A549 treated with GW870086 at 1 μM for 4 hours (cell line): ENCODE measurements at places on chromosomes 7 and 10. TPM values are rescaled to one million over a fixed set of nuclear protein-coding genes. Genes with fewer than 3 reads are reported as not detected.

Gene ITGA8
- not detected in 5 replicates for total RNA-seq

Gene SEC31B
- total RNA-seq = 1.3 to 2.5 TPM (median 2.0 TPM) in 5 replicates

Gene CFAP43
- total RNA-seq = 0.16 to 0.36 TPM (median 0.23 TPM) in 5 replicates

Gene CCDC6
- 27.8 to 34.4 TPM (median 31.5 TPM) in 5 replicates for total RNA-seq

Gene OGDHL
- total RNA-seq = 0.13 to 0.49 TPM (median 0.21 TPM) in 5 replicates

Gene CCL24
- total RNA-seq = not detected in 5 replicates

Gene CLDN4
- total RNA-seq = 5.5 to 7.7 TPM (median 7.4 TPM) in 5 replicates

Gene MAPK8
- total RNA-seq = 23.7 to 40.7 TPM (median 37.9 TPM) in 5 replicates

Gene ADCY1
- 1.7 to 2.4 TPM (median 2.0 TPM) in 5 replicates for total RNA-seq

Gene TAS2R3
- total RNA-seq = 0.14 TPM in 1 of 5 replicates, not detected in the others

Gene TET1
- 0.27 to 0.72 TPM (median 0.58 TPM) in 5 replicates for total RNA-seq

Gene GNG11
- total RNA-seq = 39.4 to 47.2 TPM (median 43.5 TPM) in 5 replicates

Gene FKBP14
- 6.5 to 9.9 TPM (median 8.7 TPM) in 5 replicates for total RNA-seq

Gene GIMAP5
- 0.14 TPM in 1 of 5 replicates, not detected in the others for total RNA-seq

Gene SLC18A3
- not detected in 5 replicates for total RNA-seq

Gene TLX1
- total RNA-seq = not detected in 5 replicates

Gene LDB3
- 0.03 to 0.07 TPM (median 0.04 TPM) in 4 of 5 replicates, not detected in the other for total RNA-seq

Gene PRR15
- total RNA-seq = 2.3 to 4.0 TPM (median 3.2 TPM) in 5 replicates

Gene NEUROD6
- not detected in 5 replicates for total RNA-seq

Gene CLDN3
- 2.1 to 5.3 TPM (median 3.0 TPM) in 5 replicates for total RNA-seq

Gene EXOSC1
- total RNA-seq = 54.2 to 61.9 TPM (median 54.7 TPM) in 5 replicates

Gene SPDYE1
- not detected in 5 replicates for total RNA-seq

Gene TMEM72
- total RNA-seq = not detected in 5 replicates

Gene NEBL
- 6.3 to 8.8 TPM (median 8.4 TPM) in 5 replicates for total RNA-seq

Gene MACROH2A2
- 23.6 to 29.7 TPM (median 27.0 TPM) in 5 replicates for total RNA-seq

Gene PNLIP
- total RNA-seq = not detected in 5 replicates

Gene OPALIN
- not detected in 5 replicates for total RNA-seq

Gene INSIG1
- 14.1 to 17.5 TPM (median 17.3 TPM) in 5 replicates for total RNA-seq
